NCI-H2171 treated with DMSO at 0.1 percent for 48 hours (cell line): ENCODE measurements at places on chromosomes 16 and 17.

DNA sequence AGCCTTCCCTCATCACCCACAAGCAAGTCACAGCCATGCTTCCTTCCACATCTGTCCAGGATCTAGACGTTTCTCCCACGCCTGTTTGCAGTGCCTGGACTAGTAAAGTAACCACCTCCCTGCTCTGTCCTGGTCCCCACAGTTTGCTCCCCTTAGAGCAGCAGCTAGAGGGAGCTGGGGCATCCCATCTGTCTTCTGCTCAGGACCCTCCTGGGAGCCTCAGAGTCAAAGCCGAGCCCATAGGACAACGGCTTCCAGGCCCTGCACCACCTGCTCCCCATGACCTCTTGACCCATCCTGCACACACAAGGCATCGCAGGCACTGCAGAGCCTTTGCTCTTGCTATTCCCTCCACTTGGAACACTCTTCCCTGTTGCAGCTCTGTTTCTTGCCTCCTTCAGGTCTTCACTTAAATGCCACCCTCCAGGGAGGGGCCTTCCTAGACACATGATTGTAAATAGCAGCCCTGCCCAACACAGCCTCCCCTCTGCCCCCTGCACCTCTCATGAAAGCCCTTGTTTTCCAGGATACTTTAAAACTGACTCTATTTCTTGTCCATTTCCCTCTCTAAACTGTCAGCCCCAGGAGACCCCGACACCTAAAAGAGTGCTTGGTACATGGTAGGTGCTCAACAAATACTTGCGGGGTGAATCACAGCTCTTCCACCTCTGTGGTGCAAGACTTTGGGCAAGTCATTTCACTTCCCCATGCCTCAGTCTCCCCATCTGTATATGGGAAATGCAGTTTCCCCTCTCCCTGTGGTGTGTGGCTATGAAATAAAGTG, 3.1 kb downstream of the NATD1 start:
- DNase-seq: peak; percentile 24

DNA sequence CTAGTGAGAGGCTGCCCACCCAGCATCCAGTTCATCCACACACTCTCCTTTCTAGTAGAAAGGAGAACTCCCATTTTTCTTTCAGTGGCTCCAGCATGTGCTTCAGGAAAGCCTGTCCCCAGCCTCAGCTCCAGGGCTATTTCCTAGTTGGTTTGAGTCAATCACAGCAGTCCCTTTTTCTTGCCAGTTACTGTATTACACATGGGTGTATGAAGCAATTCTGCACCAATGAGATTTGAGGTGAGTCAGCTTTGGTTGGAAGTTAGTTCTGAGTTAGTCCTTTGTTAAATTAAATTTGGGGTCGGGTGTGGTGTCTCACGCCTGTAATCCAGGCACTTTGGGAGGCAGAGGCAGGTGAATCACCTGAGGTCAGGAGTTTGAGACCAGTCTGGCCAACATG, 24.8 kb downstream of the RAD51D start:
- DNase-seq: no peak

DNA sequence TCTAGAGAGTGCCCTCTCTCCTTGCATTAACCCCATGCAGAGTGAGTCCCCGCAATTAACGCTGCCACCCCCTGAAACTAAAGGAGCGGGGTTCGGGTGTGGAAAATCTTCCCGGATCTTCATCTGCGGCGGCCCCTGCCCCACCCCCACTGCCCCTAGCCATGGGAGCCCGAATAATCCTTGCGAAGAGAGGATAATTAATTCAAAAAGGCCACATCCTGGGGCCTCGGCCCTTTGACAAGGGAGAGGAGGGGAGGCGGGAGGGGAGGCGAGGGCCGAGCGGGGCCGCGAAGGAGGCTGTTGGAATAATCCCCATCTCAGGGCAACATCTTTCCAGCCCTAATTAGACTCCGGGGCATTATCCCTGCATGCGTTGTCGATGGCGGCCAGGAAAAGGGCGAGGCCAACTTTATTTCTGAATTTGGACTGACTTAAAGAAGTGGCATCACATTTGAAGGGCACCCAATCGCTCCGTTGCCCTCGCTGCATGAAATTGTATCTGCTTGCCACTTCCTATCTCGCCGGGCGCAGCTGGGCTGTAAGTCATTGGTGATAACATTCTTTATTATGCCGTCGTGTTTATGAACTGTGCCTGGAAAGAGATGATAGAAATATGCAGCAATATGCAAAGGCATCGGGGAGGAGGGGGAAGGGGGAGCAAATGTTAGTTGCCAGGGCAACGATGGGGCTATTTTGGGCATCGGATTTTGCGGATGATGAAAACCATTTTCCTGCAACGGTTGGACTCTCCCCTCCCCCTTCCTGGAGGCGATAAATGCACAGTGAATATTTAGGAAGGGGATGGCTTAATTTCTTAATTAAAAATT, 387.1 kb upstream of the TNRC6C start:
- no peak for DNase-seq

DNA sequence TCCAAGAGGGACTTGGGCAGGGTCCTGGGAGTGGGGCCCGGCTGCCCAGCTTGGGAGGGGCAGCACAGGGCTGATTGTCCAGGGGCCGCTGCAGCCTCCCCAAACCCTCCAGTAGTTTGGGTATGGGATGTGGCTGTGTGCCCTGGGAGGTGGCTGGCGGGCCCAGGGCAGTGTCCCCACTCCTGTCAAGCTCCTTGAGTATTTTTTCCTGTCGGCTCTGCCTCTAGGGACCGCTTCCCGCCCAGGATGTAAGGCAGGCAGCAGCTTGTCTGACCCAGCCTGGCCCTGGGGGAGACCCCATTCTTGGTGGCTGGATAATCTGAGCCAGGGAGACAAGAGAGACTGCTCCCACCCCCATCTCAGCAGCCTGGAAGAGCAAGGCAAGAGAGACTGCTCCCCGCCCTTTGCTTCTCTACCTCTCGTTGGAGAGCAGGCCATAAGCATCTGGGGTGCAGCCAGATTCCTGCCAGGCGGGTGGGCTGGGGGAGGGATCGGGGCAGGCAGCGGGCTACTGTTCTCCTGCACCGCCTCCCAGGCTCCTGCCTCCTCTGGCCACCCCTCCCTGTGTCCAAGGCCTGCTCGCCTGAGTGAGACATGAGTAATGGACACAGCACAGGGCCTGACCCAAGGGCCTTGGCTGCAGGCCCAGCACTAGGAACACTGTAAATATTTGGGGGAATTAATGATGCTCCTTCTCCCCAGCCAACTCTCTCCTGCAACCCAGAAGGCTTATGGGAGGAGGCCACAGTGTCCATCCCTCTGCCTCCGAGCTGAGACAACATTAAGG, 18.4 kb upstream of the ITGA3 start:
- no peak for DNase-seq

- no peak for DNase-seq
Measured at GRCh38 chr17:73639322-73639721, 4.9 kb downstream of the SDK2 start.

DNA sequence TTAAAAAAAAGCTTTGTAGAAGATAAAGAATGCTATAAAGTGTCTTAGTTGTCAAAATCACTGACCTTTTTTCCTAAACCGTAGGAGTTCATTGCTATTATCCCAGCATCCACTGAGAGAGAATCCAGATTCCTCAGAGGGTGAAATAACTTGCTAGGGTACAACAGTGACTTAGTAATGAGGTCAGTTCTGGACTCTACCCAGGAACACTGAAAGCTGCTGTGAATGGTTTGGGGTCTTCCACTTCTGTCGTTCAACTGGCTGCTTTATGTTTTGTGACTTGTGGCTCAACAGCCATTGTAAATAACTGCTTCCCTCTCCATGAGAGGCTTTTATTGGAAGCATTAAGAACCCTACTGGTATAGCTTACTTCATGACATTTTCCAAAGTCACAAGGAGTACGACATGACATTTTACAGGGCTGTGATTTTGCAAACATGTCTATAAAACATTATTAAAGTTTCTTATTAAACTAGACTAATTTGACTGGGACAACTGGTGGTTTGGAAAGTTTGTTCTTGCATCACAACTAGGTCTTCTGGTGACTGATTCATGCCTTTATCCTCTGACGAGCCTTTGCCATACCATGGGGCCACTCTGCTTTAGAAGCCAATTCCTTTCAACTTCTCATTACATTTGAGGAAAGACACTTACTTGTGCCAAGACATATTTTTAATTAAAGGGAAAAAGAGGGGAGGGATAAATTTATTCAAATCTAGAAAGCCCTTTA, 92.2 kb upstream of the CDH11 start:
- no peak for DNase-seq

DNA sequence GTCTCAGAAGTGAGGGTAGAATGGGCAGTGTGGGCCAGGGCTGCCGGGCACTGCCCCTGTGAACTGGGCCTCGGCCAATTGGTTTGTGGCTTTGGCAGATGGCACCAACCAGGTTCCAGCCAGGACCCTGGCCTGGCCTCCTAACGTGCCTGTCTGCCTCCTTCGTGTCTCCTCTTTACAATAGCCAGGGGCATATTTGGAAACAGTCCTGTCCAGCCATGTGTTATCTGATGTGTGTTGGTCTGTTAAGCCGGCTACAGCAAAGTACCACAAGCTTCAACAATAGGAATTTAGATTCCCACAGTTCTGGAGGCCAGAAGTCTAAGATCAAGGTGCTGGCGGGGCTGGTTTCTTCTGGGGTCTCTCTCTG, 14.6 kb downstream of the CRISPLD2 start:
- DNase-seq: no peak

DNA sequence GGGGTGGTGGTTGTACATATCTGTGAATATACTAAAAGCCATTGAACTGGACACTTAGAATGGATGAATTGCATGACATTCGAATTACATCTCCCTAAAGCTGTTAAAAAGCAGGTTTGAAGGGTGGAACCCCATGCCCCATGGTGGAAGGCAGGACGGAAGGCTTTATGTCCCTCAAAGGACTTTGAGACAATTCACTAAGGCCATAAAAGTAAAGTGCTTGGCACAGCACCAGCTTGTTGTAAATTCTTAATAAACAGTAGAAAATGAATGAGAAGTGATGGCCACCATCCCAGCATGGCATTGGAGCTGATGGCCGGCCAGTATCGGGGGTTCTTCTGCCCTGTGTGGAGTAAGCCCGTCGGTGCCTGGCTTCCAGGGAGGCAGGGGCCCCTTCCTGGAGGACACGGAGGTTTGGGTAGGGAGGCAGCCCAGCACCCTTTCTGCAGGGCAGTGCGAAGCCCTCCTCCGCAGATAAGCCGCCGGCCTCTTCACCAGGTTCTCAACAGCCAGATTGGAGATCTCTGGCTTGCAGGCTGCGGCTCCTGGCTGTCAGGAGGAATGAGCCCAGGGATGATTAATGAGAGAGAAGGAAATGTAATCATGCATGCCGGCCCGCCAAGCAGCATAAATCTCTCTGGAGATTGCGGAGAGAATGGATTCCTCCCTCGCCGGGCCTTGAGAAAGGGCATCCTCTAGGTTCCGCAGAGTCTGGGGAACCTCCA, 346.9 kb downstream of the FOXL1 start:
- no peak for DNase-seq

GRCh38 chr16:88784074-88784855, 755 bp downstream of the PIEZO1 start:
- DNase-seq: peak; percentile 54

GRCh38 chr16:9594047-9594446, 502.6 kb downstream of the HAPSTR1 start:
- DNase-seq: no peak

DNA sequence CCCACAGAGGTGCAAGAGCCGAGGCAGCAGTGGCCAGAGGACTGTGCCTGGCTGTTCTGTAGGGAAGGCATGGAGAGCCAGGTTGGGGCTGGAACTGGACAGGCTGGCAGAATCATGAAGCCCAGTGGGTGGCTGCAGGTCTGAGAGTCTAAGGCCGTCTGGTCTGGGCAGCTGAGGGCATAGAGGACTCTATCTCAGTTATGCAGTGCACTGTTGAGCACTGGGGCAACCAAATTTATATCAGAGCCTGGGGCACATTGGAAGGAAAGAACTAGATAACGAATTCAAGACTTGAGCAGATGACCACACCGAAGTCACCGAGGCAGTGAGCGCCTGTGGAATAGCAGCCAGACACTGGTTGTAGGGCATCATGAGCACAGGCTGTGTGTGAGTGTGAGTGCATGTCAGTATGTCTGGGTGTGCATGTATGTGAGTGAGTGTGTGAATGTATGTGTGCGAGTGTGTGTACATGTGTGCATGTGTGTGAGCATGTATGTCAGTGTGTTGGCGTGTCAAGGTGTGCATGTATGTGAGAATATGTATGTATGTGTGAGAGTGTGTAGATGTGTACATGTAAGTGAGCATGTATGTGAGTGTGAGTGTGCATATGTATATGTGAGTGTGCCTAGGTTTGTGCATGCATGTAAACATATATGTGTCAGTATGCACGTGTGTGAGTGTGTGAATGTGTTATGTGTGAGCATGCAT, 37.0 kb downstream of the RGS9 start:
- no peak for DNase-seq

GRCh38 chr17:9266031-9266680, 244.8 kb downstream of the NTN1 start:
- no peak for DNase-seq

- peak; percentile 94 for DNase-seq
Measured at GRCh38 chr16:10678655-10679054, 16.1 kb downstream of the TEKT5 start.

GRCh38 chr16:20504418-20504817, 53.1 kb downstream of the ACSM2A start:
- no peak for DNase-seq

DNA sequence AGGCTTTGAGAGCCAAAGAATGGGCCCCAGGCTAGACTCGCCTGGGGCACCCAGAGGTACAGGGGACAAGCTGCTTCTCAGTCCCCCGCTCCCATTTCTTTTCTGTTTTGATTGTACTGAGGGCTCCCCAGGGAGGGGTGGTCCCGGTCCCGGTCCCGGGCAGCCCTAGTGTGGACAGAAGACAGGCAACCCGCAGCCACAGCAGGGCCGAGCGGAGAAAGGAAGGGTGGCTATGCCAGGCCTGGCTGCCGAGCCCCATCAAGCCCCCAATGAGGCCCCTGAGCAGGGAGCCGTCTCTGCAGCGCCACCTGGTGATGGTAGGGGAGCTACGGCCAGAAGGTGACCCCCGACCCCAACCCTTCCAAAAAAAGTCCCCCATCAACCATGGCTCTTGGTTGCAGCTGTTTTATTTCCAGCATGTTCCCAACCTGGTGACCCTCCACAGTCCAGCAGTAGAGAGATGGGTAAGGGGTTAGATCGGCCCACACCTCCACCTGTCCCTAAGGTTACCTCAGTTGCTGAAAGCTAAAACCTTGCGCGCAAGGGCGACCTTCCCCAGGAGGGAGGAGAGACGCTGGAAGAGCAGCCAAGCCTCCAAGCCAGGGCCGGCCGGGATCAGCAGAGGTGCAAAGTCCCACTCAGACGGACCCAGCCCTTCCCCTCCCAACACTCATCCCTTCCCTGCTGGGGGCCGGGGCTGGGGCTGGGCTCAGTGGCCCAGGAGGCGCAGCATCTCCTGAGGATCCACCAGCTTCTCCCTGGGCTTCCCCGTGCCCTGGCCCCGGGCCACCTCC, 2.6 kb upstream of the GRIN2C start:
- peak; percentile 16 for DNase-seq
